ENCODE measurements at places on chromosomes 6 and 20.

- DNase-seq = no peak
Measured at GRCh38 chr6:156423075-156423474, 354.1 kb upstream of the ARID1B start.

- no peak for DNase-seq
Measured at GRCh38 chr6:43096451-43097097, 20.5 kb downstream of the PTK7 start.

GRCh38 chr6:166228425-166228824 lies 60.8 kb upstream of the TBXT start:
- DNase-seq = no peak

DNA sequence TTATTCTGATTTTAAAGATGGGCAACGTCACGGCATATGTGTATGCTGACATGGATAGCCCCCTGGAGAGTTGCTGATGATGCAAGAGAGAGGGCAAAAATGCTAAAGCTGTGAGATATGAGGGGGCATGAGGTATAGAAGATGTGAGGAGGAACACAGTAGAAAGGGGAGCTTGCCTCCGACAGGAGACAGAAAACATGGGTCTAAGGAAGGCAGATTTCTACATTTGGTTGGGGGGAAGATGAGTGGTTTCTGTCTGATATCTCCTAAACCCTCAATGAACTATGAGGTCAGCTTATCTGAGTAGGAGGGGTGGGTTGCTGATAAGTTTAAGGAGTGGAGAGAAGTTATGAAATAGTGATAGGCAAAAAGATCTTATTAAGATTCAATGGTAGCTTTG lies 6.0 kb downstream of the RNF24 start:
- no peak for DNase-seq

- DNase-seq = no peak
Measured at GRCh38 chr20:37408302-37409193, 62.6 kb downstream of the SRC start.

DNA sequence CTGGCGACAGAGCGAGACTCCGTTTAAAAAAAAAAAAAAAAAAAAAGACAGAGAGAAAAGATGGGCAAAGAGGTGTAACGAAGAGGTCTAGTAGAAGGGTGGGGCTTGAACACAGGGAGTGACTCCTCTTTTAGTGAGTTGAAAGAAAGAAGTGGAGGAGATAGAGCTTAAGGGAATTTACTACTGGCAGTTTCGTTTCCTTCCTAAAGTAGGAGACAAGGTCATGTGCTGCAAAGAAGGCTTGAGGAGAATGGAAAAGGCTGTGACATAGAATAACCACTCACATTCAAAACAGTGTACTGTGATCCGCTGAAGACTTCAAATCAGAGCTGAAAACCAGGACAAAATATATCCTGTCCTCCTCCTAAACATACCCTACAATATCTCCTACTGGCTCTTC lies 63.8 kb upstream of the EIF2S2 start:
- no peak for DNase-seq

GRCh38 chr6:40695750-40696415 lies 108.7 kb upstream of the LRFN2 start:
- no peak for DNase-seq

GRCh38 chr6:36701401-36701991 lies 3.9 kb downstream of the RAB44 start:
- DNase-seq = no peak

DNA sequence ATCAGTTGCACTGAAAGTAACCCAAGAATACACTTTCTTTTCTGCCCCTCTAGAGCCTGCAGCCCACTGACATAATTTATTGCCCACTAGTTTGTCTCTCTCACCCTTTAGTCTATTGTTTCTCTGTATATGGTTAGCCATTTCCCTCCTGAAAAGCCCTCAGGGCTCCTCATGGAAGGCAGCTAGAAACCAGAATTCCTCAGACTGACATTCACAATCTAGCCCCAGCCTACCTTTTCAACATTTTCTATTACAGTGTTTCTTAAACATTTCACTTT lies 21.4 kb upstream of the PAQR8 start:
- DNase-seq = no peak

DNA sequence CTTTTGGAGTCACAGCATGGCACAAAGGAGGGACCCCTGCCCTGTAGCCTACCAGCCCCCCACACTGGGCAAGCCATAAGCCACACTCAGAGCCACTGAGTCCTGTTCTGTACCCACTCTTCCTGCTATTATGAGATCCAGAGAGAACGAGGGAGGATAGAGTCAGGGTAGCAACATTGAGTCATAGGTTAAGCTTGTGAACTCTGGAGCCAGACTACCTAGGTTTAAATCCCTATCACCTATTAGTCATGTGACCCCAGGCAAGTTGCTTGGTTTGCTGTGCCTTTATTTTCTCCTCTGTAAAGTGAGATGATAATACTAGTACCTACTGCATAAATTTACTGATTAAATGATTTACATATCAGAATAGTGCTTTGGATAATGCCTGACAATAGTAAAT lies 540 bp downstream of the CNBD2 start:
- DNase-seq = no peak

- DNase-seq = no peak
Measured at GRCh38 chr6:158751224-158751623, 67.9 kb downstream of the EZR start.

- no peak for DNase-seq
Measured at GRCh38 chr6:164453835-164454234, 855.6 kb downstream of the C6orf118 start.

All from stimulated activated CD8-positive, alpha-beta memory T cell treated with anti-CD3 and anti-CD28 coated beads, Interleukin-4, amount 100 ng/mL, for 24 hours (primary cell).